A549 treated with Mapracorat at 1 μM for 4 hours (cell line): ENCODE measurements at places on chromosomes 2 and 18. TPM values are rescaled to one million over a fixed set of nuclear protein-coding genes. Genes with fewer than 3 reads are reported as not detected.

Gene SEPTIN10
- total RNA-seq: 34.6 to 47.0 TPM (median 44.9 TPM) in 5 replicates

Gene REG3G
- not detected in 5 replicates for total RNA-seq

Gene CD226
- total RNA-seq: 0.08 to 0.29 TPM (median 0.16 TPM) in 4 of 5 replicates, not detected in the other

Gene COLEC12
- total RNA-seq: 0.03 to 0.11 TPM (median 0.06 TPM) in 5 replicates

Gene WDFY1
- total RNA-seq: 30.1 to 39.4 TPM (median 35.6 TPM) in 5 replicates

Gene RAMP1
- total RNA-seq: not detected in 5 replicates

Gene NETO1
- total RNA-seq: not detected in 5 replicates

Gene NOL4
- not detected in 5 replicates for total RNA-seq

Gene GPC1
- 161 to 247 TPM (median 242 TPM) in 5 replicates for total RNA-seq

Gene MYCN
- total RNA-seq: not detected in 5 replicates

Gene IL18RAP
- 0.11 to 0.15 TPM in 2 of 5 replicates, not detected in the others for total RNA-seq

Gene NYAP2
- 0.02 TPM in 1 of 5 replicates, not detected in the others for total RNA-seq

Gene SNTG2
- total RNA-seq: not detected in 5 replicates

Gene GAL3ST2
- total RNA-seq: 0.15 to 0.42 TPM (median 0.25 TPM) in 5 replicates

Gene FHL2
- total RNA-seq: 56.6 to 75.1 TPM (median 62.8 TPM) in 5 replicates

Gene COL6A3
- total RNA-seq: 0.11 to 0.47 TPM (median 0.30 TPM) in 5 replicates

Gene CAPN14
- 0.03 to 0.05 TPM in 2 of 5 replicates, not detected in the others for total RNA-seq

Gene FTCDNL1
- total RNA-seq: 2.8 to 3.5 TPM (median 2.9 TPM) in 5 replicates

Gene SKOR2
- not detected in 5 replicates for total RNA-seq
